ENCODE measurements at places on chromosomes 2 and 18.

GRCh38 chr18:9017905-9018227 lies 84.6 kb upstream of the NDUFV2 start:
- DNase-seq = no peak

- no peak for DNase-seq
Observed at GRCh38 chr2:220961143-220961860, 610.8 kb downstream of the EPHA4 start.

- no peak for DNase-seq
Observed at GRCh38 chr2:101766337-101766736, 68.8 kb downstream of the MAP4K4 start.

GRCh38 chr2:186751790-186752189 lies 57.9 kb downstream of the FAM171B start:
- no peak for DNase-seq

DNA sequence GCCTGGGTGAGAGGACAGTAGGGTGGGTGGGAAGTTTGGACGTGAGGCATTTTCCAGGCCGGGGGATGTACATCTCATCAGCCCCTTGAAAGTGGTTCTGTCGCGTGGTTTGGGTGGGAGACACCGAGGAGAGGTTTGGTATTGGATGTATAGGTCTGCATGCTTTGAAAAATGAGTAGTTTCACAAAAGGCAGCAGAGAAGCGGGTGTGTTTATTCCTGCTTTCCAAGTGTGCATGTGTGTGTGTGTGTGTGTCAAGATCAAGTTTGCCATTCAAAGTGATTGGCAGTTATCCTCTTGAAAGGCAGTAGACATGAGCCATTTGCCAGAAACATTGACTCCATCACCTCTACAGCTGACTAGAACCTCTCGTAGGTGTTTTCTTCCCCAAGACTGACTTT lies 423.1 kb upstream of the POU3F3 start:
- DNase-seq = no peak
